ENCODE measurements at places on chromosomes 7 and 10.
A peak's percentile ranks its signal among the peaks of the same experiment; 100 is the strongest.

DNA sequence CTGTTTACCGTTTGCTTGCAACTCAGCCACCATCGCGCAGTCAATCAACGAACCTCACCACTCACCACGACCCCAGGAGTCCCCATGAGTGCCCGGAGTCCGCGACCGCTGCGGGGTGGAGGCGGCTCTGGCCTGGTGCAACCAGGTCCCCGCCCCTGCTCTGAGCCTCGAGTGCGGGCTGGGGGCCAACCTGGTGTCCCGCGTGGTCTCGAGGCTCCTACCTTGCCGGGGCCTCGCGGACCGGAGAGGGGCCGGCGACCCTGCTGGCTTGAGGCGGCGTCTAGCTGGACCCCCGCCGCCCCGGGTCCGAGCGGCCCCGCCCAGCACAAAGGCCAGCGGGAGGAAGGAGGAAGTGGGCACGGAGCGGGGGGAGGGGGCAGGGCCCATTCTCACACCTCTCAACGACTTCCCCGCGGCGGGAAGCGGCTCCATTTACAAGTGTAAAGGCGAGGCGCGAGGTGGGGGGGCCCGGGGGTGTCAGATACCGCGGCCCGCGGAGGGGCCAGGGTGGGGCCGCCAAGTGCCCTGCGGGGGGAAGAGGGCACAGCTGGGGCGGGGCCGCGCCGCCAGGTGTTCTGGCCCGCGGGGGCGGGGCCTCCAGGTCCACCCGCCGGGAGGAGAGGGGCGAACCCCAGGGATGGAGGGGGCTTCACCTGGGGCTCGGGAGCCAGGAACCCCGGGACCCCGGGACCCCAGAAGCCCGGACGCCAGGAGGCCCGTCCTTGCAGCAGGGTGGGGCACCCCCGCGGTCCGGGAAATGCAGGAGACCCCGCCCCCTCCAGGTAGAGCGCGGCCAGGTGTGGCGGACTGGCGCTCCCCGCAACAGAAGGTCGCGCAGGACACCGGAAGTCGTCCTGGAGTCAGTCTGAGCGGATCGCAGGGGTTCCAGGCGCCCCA, 8.6 kb downstream of the CTBP2 start:
- H3K27ac ChIP-seq: peak overlapping the region; percentile 11
- peak; percentile 68 for DNase-seq
- H3K4me1 ChIP-seq: peaks cover 87% of the 10 kb centered on the region
- no peaks in the 10 kb centered on the region for H3K36me3 ChIP-seq
- H3K27me3 ChIP-seq: no peaks in the 10 kb centered on the region

DNA sequence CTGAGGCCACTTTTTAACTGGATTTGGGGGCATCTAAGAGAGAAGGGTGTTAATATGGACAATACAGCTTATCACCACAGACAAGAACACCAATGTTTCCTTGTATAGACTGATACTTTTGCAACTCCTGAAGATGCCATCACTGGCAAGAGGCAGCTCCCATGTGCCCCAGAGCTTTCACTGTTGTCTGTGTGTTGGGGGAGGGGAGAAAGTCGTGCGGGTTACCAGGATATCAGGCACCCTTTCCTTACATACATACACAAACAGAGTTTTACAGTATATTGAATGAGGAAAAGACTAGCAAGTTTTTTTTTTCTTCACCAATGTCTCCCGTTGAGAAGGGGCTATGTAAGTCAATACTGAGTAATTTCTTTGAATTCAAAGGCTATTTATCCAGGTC, 4.1 kb upstream of the DLX6 start:
- peaks cover 2% of the 10 kb centered on the region for H3K4me1 ChIP-seq
- no peak overlapping the region for H3K4me3 ChIP-seq
- H3K36me3 ChIP-seq: no peaks in the 10 kb centered on the region
- peaks cover 60% of the 10 kb centered on the region for H3K27me3 ChIP-seq
- H3K27ac ChIP-seq: no peak overlapping the region

- H3K27ac ChIP-seq: no peak overlapping the region
- H3K27me3 ChIP-seq: no peaks in the 10 kb centered on the region
- no peak overlapping the region for H3K4me3 ChIP-seq
- peaks cover 3% of the 10 kb centered on the region for H3K36me3 ChIP-seq
These were observed 20.3 kb downstream of the VCL start for GRCh38 chr10:74018241-74018640.

DNA sequence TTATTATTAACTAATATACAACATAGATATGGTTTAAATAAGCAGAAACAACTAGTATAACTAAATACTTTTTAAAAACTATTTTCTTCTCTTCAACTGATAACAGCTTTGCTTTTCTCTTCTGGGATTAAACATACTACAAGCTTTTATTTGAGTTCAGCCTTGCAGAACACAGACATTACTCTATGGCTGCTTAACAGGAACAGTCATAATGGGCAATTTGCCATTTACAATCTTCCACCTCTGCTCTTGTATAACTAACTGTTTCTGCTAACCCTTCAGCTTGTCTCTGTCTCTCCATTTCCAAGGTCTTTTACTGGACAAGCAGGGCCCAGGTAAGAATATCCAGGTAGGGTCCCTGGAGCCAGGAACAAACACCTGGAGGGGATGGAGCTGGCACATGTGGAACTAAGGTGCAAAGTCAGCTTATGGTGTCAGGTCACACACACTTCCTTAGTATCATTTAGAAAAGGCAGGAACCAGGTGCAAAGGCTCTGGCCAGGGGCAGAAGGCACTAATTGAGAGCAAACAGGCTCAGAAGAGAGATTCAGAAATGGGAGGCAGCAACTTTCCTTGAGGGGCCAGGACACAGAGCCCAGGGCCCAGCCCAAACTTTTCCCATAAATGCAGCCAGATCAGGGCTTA, 93.1 kb downstream of the STRA8 start:
- H3K27ac ChIP-seq: no peak overlapping the region
- no peak overlapping the region for H3K4me3 ChIP-seq
- no peaks in the 10 kb centered on the region for H3K36me3 ChIP-seq
- no peaks in the 10 kb centered on the region for H3K4me1 ChIP-seq
- no peak for DNase-seq

GRCh38 chr7:154795437-154795836, 207.5 kb downstream of the PAXIP1 start:
- no peak for DNase-seq
- no peaks in the 10 kb centered on the region for H3K36me3 ChIP-seq
- H3K4me3 ChIP-seq: no peak overlapping the region
- no peak overlapping the region for H3K27ac ChIP-seq
- H3K27me3 ChIP-seq: peaks cover 19% of the 10 kb centered on the region

DNA sequence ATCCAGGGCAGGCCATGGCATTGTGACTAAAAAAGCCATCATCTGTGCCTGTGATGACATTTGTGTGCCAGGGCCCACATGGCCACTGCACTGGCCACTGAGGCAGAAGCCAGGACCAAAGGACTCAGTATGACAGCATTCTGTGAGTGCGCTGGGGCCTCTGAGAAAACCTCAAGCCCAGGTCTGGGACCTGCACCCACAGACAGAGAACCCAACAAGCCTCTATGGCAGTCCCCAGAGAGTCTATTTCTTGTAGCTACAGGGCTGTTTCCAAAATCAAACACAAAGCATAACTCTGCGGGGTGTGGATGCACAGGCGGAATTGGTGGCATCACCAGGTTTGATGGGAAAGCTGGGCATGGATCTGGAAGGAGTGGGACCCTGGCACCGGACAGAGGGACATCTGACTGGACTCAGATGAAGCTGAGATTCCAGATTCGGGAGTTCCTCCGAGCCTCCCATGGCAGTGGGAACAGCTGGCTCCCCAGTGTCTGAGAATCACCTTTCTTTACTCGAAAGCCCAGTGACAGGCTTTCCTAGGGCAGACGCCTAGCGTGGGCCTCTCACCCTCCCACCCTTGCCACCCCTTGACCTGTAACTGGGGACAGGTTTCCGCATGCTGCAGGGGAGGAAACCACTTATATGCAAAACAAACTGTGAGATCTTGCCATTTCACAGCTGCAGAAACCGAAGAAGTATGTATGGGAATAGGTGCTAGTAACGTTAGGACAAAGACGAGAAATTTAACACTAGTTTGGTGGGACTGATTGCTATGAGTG, 70.6 kb upstream of the RHEB start:
- peaks cover 30% of the 10 kb centered on the region for H3K36me3 ChIP-seq
- no peak for DNase-seq
- no peak overlapping the region for H3K4me3 ChIP-seq
- no peaks in the 10 kb centered on the region for H3K27me3 ChIP-seq
- H3K27ac ChIP-seq: no peak overlapping the region

Measured in common myeloid progenitor, CD34-positive (primary cell).